ENCODE measurements at places on chromosomes 7 and 10.

DNA sequence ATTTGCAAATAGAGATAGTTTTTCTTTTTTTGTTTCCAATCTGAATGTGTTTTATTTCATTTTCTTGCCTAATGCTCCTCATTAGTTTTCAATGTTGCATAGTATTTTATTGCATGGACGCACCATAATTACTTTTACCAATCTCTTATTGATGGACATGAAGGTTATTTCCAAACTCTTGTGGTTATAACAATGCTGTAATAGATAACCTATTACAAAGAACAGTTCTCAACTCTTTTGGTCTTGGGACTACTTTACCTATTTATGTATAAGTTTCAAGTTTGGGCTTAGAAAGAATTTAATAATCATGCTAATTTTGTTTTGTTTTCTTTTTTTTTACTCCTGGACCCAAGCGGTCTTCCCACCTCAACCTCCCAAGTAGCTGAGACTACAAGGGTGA is 7.0 kb downstream of the SHLD2 start:
- no peak for DNase-seq

DNA sequence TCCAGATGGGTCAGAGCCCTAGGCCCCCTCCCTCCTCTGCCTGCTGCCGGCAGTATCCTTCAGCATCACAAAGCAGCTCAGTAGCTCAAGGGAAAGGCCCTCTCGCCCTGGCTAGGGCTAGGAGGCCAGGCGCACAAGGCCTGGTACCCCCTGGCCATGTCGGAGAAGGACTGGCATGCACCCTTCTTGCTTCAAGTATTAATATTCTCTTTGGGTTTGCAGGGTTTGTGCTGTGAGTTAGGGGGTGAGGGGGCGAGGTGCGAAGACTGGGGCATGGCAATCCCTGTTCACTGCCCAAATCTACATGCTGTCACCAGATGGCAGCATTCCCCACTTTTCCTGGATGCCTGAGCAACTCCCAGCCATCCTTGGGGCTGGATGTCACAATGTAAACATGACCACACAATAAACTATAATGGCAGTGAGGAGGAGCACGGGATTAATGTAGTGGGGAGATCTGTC is 105.2 kb downstream of the NEURL1 start:
- no peak for DNase-seq

- DNase-seq: peak; percentile 3
These were observed 89.6 kb downstream of the FOXL3 start for GRCh38 chr7:379456-380138.

DNA sequence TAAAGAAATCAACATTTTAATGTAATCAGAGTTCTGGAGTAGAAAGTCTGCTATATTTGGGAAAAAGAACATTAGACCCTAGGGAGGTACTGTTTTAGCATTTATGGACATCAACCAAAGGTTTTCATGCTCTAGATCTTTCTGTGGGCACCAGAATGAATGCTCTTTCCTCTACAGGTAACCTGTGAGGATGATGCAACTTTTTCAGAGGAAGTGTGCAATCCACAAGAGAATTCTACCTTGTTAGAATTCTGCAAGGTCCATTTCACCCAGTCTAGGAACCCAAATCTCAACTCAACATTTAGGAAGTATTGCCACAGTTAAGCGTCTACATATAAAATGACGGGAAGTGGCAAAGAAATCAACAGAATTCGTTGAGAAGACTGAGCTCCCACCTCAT is 139.9 kb upstream of the FAM171A1 start:
- no peak for DNase-seq

DNA sequence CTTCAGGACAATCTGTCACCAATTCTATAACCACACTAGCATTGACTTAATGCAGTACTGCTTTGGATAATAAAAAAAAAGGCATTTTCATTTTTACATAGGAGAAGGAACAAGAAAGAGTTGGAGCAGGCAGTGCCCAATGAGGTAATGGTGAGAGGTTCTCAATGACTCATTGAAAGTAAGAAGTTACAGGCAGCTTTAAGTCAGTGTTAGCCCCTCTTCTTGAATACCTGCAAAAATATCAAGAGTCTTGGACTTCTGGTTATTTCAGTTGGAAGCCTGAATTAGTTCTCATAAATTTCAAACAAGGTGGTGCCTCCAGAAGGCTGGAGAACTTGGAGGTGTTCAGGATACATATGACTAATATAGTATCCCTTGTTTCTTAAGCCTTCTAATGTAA is 422.5 kb downstream of the HTR7 start:
- DNase-seq: no peak

GRCh38 chr7:999941-1000935 is 17.3 kb downstream of the CYP2W1 start:
- no peak for DNase-seq

DNA sequence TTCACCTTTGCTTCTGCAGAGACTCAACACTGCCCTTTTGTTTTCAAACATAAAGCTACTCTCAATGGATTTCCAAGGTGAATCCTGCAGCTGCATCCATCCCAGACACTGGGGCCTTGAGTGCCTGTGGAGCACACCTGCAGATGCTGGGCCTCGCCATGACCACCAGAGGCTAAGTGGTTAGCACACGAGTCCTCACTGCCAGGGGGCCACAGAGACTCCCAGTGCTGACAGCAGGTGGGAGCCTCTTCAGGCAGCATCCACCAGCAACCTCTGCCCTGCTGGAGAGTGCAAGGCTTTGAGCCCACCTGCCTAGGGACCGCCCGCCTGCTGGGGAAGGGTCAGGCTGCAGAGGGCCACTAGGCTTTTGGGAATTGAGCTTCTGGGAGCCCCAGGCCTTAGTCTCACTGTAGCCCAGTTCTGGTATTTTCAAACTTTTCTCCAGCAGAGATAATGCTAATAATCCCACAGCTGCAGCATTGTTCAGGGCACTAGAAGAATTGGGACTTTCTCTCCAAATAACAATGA is 9.4 kb upstream of the HPS1 start:
- DNase-seq: no peak

DNA sequence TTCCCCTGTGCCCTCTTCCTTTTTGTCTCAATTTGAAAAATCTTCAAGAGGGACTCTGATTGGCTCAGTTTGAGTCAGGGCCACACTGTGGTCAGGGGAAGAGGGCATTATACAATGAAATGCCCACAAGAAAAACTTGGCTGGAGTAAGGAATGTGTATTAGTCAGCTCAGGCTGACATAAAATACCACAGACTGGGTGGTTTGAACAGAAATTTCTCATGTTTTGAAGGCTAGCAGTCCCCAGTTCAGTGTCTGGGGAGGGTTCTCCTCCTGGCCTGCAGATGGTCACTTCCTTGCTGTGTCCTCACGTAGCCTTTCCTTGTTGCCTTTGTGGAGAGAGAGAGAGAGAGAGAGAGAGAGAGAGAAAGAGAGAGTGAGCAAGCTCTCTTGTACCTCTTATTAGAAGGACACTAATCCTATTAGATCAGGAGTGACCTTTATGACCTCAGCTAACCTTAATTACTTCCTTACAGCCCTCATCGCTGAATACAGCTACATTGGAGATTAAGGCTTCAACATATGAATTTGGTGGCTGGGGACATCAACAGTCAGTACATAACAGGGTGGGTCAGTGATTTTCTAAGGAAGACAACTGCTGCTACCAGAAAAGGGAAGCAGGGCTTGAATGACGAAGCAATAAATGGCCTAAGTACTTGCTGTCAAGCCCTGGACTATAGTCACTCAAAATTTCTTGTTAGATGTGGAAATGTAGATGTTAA is 25.8 kb upstream of the FAM13C start:
- DNase-seq: no peak

GRCh38 chr10:102268375-102268888 is 23.1 kb downstream of the GBF1 start:
- DNase-seq: no peak

DNA sequence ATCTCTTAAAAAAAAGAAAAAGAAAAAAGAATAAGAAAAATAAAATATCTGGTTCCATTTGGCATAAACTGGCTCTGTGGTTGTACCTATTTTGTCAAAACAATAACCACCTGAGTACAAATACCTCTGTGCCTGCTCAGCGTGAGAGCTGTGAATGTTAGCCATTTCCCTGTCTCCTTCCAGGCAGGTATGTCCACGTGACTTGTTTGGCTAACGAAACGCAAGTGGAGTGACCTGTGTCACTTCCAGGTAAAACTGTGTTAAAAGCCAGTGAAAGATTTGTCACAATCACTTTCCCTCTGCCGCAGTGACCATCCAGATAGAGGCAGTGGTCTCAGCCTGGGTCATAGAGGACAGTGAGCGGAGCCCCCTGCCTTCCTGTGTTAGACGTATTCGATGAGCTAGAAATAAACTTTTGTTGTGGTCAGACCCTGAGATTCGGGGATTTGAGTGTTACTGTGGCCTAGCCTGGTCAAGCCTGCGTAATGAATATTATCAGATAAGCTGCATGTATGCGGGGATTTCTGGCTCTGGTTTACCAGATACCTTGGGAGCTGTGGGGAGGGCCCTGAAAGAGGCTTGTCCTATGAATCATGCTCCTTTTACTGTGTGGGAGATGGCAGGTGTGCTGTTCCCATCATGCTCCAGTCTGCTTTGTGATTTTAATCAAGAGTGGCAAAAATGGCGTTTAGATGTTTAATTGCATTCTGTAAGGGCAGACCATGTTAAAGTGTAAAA is 3.8 kb downstream of the PTER start:
- no peak for DNase-seq

GRCh38 chr7:85479918-85480643 is 293.2 kb upstream of the SEMA3D start:
- no peak for DNase-seq

DNA sequence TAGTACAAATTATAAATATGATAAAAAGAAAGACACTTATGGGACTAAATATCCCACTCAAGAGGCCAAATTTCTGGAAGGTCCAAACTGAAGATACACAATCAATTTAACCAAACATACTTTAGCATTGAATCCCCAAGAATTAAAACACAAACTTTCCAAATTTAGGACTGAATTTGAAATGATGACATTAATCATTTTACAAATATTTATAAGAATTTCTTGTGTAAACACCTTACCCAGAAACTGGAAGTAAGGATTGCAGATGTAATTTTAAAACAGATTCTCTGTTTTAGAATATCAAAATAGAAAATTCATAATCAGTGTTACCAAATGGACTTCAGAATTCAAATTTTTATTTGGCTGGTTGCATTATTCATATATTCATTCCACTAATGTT is 588.2 kb upstream of the KCND2 start:
- no peak for DNase-seq

GRCh38 chr7:128029405-128029995 is 1.7 kb downstream of the LRRC4 start:
- no peak for DNase-seq

GRCh38 chr10:52949899-52950298 is 177.3 kb upstream of the MBL2 start:
- no peak for DNase-seq

DNA sequence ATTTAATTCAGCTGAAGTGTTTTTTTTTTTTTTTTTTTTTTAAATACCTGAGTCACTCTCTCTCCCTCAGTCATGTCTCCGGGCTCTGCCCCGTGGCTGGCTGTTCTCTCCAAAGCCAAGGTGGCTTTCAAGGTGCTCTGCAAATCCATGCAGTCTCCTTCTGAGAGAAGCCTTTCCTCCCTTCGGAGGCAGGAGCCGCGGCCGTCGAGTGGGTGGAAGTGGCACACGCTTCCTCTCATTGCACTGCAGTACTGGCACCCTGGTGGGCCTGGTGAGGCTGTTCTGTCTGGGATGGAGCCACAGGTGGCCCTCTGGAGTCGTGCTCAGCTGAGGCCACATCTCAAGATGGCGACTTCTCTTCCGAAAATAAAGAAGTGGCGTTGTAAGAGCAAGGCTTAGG is 221.8 kb downstream of the GLRX3 start:
- no peak for DNase-seq
